NB4 (cell line): ENCODE measurements at places on chromosomes 13 and 19.

DNA sequence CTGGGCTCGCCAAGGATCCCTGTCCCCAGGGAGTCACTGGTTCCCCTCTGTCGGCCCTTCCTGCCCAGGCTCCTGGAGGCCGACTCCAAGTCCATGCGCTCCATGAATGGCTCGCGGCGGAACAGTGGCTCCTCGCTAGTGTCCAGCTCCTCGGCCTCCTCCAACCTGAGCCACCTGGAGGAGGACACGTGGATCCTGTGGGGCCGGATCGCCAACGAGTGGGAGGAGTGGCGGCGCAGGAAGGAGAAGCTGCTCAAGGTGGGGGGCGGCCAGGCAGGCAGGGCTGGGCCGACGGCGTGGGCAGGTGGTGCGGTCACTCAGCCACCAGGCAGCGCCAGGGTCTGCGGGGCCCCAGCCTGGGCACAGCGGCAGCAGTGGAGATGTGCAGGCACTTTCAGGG is 17.6 kb downstream of the EVI5L start:
- no peak for DNase-seq

GRCh38 chr19:13610039-13610691 is 103.9 kb upstream of the CACNA1A start:
- no peak for DNase-seq

- no peak for DNase-seq
These were observed 848.5 kb downstream of the DACH1 start for GRCh38 chr13:71018544-71018943.

GRCh38 chr13:110921209-110921608 is 6.3 kb upstream of the ANKRD10 start:
- DNase-seq, result no peak

GRCh38 chr13:31200637-31200971 is 829 bp downstream of the B3GLCT start:
- peak; percentile 69 for DNase-seq

DNA sequence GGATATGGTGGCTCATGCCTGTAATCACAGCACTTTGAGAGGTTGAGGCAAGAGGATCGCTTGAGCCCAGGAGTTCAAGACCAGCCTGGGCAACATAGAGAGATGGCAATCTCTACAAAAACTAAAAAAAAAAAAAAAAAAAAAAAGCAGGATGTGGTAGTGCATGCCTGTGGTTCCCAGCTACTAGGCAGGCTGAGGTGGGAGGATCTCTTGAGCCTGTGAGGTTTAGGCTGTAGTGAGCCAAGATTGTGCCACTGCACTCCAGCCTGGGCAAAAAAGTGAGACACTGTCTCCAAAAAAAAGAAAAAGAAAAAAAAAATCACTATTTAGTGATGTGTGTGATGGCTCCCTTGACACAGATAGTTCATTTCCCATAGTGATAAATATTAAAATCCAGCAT is 365.0 kb upstream of the NBEA start:
- DNase-seq, result no peak

DNA sequence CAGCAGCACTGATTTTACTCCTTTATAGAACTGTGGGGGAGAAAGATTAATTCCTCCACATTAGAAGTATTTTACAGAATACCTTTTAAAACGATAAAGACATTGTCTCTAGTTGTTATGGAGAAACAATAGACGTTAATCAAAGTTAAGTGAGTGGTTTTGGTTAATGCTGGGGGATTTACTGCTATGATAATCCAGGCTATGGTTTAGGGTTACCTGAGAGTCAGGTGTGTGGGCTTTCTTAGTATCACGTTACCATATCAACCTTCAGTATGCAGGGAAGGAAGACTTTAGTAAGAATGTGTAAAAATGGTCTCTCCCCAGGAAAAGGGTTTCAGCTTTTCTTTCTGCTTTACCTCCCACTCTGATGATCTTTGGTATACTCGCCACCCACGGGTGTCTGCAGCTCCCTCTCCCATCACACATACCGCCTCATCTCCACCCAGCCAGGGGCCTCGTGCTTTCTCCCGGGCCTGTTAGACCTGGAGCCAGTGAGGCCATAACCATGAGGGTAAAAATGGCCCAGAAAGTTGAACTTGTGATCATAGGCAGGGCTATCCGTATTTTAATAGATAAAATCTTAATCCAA is 45.6 kb upstream of the WDFY2 start:
- DNase-seq, result no peak
